ENCODE measurements at places on chromosomes 1 and 21.

GRCh38 chr1:109777436-109777835 is 13.7 kb upstream of the EPS8L3 start:
- DNase-seq: peak; percentile 12

DNA sequence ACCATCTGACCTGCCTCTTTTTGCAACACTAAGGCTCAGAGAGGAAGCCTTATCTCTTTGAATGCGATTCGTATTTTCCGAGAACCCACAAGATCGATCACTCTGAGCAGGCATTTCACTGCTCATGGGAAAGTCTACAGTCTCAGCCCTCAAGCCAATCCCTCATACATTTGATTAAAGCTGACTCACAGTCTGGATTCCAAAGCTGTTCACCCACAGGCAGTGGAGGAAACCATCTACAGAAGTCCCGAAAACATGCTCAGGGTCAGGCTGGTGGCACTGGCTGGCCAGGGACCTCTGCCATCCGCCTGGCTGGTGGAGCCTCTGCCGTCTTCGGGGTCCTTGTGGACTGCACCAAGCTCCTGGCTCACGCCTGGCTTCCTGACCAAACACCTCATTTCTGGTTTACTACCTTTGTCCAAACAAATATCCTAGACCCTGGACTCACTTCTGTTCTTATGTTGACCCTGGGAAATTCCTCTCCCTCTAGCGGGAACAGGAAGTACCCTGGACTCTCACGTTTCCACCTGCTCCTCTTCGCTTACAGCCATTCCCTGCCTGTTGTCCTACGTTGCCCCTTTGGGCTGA is 650.0 kb downstream of the SMYD3 start:
- no peak for DNase-seq

DNA sequence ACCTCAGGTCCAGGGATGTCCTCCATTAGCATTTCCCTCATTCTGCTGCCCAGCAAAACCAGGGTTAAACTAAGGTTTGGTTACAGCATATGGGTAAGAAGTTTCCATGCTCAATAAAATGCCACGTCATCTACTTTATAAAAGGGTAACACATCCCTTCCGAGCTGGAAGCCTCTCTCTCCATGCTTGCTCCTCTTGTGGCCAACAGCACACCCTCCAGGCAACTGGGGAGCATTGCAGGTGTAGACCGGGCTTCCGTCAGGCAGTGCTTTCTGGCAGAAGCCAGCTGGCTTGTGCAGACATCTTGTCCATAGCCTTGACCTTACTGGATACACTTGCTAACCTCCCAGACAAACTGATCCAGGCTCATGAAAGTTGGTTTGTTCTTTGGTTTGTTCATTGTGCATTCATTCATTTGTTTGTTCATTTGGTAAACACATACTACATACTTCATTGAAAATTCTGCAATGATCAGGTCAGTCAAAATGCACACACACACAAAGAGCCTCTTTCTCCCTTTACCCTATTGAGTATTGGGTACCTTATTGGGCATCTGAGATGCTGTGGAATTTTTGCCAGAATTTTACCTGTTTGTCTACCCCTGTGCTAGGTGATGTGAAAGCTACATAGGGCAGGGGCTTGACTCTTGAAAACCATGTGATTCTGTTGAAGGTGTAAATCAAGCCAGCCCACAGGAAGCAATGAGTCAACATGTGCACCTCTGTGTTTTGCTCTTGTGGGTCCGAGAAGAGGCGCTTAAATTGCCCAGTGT is 422.8 kb downstream of the CAMTA1 start:
- no peak for DNase-seq

- DNase-seq: no peak
Observed at GRCh38 chr1:2322581-2323211, 68.7 kb downstream of the MORN1 start.

GRCh38 chr21:31273278-31273677 is 70.8 kb downstream of the TIAM1 start:
- DNase-seq: no peak

DNA sequence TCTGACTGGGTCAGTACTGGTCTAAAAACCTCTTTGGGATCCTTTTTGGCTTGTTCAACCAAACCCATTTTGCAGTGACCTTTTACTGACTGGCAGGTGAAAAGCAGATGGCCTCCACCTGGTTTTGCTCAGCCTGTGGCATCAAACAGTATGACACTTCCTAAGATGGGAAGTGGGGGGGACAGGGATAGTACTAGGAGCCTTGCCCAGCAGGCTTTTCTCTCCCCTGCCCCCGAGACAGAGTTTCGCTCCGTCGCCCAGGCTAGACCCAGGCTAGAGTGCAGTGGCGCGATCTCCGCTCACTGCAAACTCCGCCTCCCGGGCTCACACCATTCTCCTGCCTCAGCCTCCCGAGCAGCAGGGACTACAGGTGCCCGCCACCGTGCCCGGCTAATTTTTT is 18.3 kb downstream of the INTS3 start:
- no peak for DNase-seq

DNA sequence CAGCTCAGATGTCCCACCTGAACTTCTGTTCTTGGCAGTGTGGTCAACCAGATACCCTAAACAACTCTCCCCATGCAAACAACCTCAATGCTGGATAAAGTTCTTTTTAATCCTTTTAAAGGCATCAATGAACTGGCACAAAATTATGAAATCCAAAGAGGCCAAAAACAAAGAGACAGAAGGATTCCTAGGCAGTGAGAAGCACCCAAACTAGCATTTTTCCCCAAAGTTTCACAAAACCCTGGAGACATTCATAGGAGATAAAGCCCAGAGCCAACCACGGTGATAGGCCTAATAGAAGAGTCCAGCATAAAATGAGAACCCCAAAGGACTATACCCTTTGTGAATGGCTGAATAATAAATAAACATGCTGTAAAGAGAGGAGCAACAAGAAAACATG is 50.7 kb downstream of the MATN1 start:
- no peak for DNase-seq

DNA sequence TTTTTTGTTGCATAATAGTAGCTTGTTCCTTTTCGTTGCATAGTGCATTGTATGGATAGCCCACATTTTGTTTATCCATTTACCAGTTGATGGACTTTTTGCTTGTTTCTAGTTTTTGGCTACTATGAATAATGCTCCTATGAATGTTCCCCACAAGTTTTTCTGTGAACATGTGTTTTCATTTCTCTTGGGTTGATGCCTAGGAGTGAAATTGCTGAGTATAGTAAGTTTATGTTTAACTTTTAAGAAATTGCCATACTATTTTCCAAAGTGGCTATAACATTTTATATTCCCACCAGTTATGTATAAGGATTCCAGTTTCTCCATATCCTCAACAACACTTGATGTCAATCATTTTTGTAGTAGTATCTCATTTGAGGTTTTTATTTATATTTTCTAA is 84.8 kb upstream of the CACYBP start:
- no peak for DNase-seq

- no peak for DNase-seq
Observed at GRCh38 chr1:30680429-30680828, 43.0 kb downstream of the MATN1 start.

- DNase-seq: no peak
Observed at GRCh38 chr21:40335704-40336103, 468.5 kb downstream of the PCP4 start.

DNA sequence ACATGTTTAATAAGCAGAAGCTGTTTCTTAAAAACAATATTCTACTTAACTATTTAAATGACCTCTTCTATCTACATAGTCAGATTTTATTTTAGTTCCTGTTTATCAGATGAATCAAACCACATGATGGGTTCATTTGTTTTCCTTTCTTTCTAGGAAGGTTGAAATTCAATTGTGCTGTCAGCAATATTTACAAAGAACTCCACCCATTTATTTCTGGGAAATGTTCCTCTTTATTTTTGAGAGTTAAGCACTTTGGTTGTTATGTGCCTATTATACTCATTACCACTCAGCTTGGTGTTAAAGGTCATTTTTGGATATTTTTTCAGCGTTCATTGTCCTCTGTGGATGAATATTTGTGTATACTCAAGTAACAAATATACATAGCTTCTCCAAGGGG is 84.9 kb downstream of the C4BPA start:
- no peak for DNase-seq

- DNase-seq: no peak
Observed at GRCh38 chr1:62417351-62417999, 19.4 kb upstream of the USP1 start.
